ENCODE measurements at places on chromosomes 2 and 18. TPM values are rescaled to one million over a fixed set of nuclear protein-coding genes. Genes with fewer than 3 reads are reported as not detected.

DNA sequence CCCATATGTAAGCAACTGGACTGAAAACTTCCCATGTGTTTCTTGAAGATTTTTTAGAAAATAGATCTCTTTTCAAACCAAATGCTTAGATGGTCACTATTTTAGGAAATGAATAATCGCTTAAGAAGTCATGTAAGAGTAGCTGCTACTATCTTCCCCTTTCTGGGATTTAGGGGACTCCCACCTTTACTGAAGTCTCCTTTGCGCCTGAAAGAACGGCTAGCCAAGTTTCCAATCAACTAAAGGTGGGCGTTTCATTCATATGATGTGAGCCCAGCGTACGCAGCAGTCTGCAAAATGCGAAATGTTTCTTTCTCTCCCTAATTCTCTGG is 1.1 kb downstream of the DIPK1C start:
- DNase-seq, result no peak

GRCh38 chr2:172442072-172442895 is 14.9 kb downstream of the ITGA6 start:
- peak; percentile 60 for DNase-seq

- no peak for DNase-seq
Observed at GRCh38 chr2:176120364-176121189, 1.9 kb upstream of the HOXD9 start.

GRCh38 chr2:84914334-84914733 is 8.9 kb downstream of the TMSB10 start:
- no peak for DNase-seq

DNA sequence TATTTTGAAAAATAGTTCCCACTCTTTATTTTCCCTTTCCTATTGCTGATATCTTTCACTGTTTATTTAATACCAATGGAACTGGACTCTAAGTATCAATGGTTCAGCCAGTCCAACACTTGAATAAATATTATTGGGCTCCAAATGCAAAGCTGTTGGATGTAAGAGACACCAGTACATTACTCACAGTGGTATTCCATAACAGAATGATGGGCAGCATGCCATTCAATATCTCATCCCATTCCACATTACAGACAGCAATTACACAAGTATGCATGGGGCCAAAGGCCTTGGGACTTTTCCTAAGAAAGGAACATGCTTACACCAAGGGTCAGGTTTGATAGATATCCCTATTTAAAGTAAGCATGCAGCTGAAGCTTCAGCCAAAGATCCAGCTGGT is 231.9 kb downstream of the RND3 start:
- DNase-seq, result no peak

DNA sequence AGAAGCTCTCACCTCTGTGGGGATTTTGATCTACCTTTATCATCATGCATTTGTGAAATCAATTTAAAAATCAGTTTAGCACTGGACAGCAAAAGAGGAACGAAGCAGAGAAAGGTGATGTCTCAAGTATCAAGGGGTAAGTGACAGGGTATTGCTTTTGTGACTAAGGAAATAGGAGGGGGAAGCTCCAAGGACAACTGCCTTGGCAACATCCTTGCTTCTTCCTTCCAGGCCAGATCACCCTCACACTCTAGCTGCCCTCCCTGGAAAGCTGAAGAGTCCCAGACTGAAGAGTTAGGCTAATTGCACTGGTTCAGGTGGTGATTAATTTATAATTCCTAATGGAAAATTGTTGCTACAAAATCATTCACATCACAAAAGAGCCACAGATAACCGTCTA is 859.1 kb upstream of the ACVR2A start:
- DNase-seq, result no peak

DNA sequence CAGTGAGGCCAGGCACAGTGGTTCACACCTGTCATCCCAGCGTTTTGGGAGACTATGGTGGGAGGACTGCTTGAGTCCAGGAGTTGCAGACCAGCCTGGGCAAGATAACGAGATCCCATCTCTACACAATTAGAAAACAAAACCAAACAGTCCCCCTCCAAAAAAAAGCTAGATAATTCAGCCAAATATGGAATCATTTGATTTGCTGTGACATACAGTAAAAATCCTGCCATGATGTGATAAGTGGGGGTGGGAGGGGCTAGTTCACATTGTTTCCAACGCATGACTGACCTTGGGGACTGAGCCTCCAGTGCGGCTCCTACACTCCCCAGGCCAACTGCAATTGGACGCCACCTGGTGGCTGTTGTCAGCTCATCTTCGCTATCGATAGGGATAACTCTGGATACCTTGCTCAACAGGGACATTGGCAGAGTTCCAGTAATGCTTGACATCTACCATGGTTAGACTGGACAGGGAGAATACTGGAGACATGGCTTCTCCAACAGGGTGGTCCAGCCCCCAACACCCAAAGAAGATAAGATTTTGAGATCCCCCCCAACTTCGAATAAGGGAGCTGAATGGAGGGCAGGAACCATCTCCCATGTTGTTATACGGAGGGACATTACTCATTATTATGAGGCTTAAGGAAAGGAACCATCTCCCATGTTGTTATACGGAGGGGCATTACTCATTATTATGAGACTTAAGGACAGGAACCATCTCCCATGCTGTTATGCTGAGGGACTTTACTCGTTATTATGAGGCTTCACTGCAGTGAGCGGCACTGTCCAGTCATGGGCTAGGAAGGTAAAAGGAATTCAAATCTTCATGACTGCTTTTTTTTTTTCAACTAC is 135.9 kb downstream of the TGIF1 start:
- peak; percentile 71 for DNase-seq

DNA sequence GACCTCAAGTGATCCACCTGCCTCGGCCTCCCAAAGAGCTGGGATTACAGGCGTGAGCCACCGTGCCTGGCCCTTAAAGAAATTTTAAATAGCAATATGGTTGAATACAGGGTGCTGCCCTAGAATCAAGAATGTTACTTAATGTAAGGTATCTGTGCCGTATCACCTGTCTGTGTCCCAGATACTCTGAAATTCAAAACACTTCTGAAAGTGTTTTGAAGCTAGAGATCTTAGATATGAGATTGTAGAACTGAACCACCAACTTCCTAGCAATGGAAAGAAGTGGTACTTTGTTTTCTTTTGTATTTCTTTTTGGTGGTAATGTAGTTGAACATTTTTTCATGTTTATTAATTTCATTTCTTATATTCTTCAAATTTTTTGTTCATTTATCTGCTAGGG is 13.0 kb downstream of the PTPN4 start:
- no peak for DNase-seq

DNA sequence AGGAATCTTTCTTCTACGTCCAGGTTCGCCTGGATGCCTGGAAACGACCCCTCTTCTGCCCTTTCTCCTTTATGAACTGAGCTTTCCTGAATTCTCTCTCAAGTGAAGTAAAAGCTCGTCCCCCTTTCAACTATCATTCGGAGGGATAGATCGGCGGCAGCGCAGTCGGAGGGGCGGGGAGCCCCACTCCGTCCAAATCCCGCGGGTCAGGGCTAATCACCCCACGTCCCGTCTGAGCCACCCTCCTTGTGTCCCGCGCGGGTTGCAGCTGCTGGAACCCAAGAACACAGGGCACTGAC is 367 bp downstream of the FBXO48 start:
- DNase-seq, result no peak

DNA sequence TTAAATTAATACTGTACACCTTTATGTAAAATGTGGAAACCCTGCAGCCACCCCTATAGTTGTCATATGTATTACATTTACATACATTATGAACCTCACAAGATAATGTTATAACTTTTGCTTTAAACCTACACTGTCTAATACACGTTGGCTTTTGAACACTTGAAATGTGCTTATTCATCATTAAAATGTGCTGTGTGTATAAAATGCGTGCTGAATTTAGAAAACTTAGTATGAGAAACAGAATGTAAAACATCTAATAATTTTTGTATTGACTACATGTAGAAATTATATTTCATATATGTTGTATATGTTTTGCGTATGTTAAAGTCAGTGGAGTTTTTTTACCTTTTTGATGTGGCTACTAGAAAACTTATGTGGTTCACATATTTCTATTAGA is 68.8 kb downstream of the MAPRE2 start:
- no peak for DNase-seq

- DNase-seq, result no peak
Observed at GRCh38 chr2:68157002-68157401, 686 bp upstream of the PNO1 start.

The TEX44 gene
- total RNA-seq, result not detected

The LYG1 gene
- 0.83 TPM for total RNA-seq

The DNER gene
- not detected for total RNA-seq

The CKAP2L gene
- total RNA-seq, result 45.5 TPM

The LONRF2 gene
- total RNA-seq, result 0.25 TPM

The POTEC gene
- total RNA-seq, result not detected

The WDR33 gene
- total RNA-seq, result 69.2 TPM

All from activated T-cell treated with anti-CD3 and anti-CD28 coated beads, Interleukin-2, amount 50 U/mL, for 72 hours (primary cell).